ENCODE measurements at places on chromosomes 1 and 21.

DNA sequence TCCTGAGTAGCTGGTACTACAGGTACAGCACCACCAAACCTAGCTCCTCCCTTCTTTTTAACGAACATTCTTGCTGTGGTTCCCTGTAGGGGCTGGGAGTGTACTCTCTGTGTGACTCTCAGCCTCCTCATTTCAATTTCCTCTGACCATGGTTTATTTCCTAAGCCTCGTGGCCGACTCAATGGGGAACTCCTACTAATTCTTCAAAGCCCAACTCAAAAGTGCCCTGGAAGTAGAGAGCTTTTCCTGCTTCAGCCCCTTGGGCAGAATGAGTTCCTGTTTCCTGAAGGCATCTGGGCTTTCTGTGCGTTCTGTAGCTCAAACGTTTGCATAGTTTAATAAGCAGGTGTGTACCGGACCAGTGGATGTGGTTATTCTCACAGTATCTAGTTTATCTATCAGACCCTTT lies 70.9 kb upstream of the ACOT11 start:
- H3K36me3 ChIP-seq = no peaks in the 10 kb centered on the region
- H3K4me1 ChIP-seq = peaks cover 20% of the 10 kb centered on the region
- H3K27ac ChIP-seq = no peak overlapping the region
- H3K27me3 ChIP-seq = no peaks in the 10 kb centered on the region

DNA sequence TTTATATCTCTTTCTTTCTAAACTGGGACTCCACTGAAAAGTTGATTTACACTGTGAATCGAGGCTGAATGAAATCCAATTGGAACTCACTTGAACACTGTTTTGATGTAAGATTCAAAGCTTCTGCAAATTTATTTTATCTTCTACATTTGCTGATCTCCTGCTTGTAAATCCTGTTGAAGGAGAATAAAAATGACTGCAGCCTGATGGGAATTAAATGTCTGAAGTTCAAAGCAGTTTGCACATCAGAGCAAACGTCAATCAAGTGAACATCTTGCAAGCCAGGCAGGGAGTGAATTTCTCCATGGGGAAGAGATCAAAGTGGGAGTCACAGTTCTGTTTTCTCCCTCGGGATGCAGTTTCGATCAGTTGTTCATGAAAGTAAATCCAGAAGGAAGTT lies 127.2 kb downstream of the CACHD1 start:
- H3K36me3 ChIP-seq = no peaks in the 10 kb centered on the region
- no peak overlapping the region for H3K27ac ChIP-seq
- H3K27me3 ChIP-seq = no peaks in the 10 kb centered on the region
- peaks cover 1% of the 10 kb centered on the region for H3K4me1 ChIP-seq
- DNase-seq = no peak

- no peak overlapping the region for H3K27ac ChIP-seq
- H3K4me1 ChIP-seq = no peaks in the 10 kb centered on the region
- H3K27me3 ChIP-seq = no peaks in the 10 kb centered on the region
- no peak for DNase-seq
Observed at GRCh38 chr1:245500546-245500945, 345.8 kb downstream of the KIF26B start.

DNA sequence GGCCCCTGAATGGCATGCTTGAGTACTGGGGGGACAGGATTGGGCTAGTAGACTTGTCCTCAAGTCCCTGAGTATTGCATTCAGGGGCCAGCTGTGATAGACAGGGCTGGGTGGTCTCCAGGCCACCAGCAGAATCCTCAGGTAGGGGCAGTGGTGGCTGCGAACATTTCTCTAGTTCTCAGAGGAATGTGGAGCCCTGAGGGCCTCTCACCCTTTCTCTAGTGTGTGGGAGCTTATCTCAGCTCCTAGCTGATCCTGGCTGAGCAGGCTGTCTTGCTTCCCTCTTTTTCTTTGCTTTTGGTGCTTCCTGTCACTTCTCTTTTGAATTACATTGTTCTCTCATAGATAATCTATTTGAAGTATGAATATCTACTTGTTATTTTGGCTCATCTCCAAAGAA lies 30.0 kb upstream of the PM20D1 start:
- no peaks in the 10 kb centered on the region for H3K27me3 ChIP-seq
- H3K4me1 ChIP-seq = no peaks in the 10 kb centered on the region
- DNase-seq = no peak
- H3K36me3 ChIP-seq = no peaks in the 10 kb centered on the region
- H3K27ac ChIP-seq = no peak overlapping the region

DNA sequence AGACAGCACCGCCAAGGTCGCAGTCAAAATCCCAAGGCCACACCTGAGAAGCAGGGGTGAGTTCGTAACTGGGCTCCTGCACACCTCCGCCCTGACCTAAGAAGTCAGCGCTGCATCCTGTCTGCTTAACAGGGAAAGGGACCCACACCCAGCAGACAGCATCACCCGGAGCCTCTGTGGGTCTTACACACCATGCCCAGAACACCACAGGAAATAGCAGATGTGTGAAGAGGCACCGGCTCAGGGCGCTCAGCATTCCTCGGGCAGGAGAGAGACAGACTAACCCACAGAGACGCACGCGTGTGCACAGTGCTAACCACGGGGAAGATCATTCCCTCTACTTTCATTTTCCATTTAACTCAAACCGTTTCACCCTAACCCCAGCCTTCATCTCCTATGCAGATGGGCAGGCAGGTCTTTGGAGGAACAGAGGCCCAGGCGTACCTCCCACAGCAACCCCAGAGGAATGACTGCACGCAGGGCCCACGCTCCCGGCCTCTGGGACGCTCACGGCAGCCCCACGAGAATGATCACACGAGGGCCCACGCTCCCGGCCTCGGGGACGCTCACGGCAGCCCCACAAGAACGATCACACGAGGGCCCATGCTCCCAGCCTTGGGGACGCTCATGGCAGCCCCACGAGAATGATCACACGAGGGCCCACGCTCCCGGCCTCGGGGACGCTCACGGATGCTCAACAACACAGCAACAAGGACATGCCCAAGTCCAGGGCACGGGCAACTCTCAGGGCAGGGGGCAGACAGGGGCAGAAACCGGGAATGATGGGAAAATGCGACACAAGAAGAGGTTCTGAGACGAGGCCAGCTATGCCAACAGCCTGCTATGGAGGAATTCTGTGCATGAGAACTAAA lies 20.9 kb downstream of the POFUT2 start:
- H3K27me3 ChIP-seq = no peaks in the 10 kb centered on the region
- no peak overlapping the region for H3K4me3 ChIP-seq
- no peak for DNase-seq
- H3K36me3 ChIP-seq = peaks cover 50% of the 10 kb centered on the region
- no peak overlapping the region for H3K27ac ChIP-seq

GRCh38 chr1:87986130-87986866 lies 657.6 kb downstream of the LMO4 start:
- no peaks in the 10 kb centered on the region for H3K4me1 ChIP-seq
- H3K4me3 ChIP-seq = no peak overlapping the region
- no peak for DNase-seq
- H3K27ac ChIP-seq = no peak overlapping the region
- H3K36me3 ChIP-seq = no peaks in the 10 kb centered on the region

GRCh38 chr1:237779356-237779755 lies 111.4 kb downstream of the ZP4 start:
- no peak overlapping the region for H3K4me3 ChIP-seq
- H3K27me3 ChIP-seq = no peaks in the 10 kb centered on the region
- H3K27ac ChIP-seq = no peak overlapping the region
- no peak for DNase-seq

DNA sequence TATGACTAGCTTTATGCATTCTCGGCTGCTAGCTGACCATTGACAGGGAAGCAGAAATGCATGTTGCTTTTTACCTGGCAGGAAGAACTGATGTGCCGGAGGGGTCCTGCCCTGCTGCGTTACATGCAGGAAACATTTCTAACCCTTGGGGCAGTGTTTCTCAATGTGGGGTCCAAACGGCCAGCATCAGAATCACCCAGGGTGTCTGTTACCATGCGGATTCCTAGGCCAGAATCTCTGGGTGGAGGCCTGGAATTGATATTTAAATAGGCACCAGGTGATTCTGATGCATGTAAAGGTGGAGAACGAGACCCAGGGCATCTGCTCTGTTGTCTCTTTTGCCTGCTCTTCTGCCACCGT lies 182.7 kb downstream of the PCP4 start:
- H3K27me3 ChIP-seq = peaks cover 2% of the 10 kb centered on the region
- DNase-seq = peak; percentile 9
- no peak overlapping the region for H3K4me3 ChIP-seq
- H3K36me3 ChIP-seq = no peaks in the 10 kb centered on the region

GRCh38 chr1:209655411-209656231 lies 3.4 kb upstream of the LAMB3 start:
- no peaks in the 10 kb centered on the region for H3K27me3 ChIP-seq
- H3K36me3 ChIP-seq = no peaks in the 10 kb centered on the region
- no peak overlapping the region for H3K27ac ChIP-seq
- DNase-seq = no peak
- 0 out of 2 replicates have a peak, but pooled peaks cover 2% of the 10 kb centered on the region for H3K4me1 ChIP-seq

- no peaks in the 10 kb centered on the region for H3K4me1 ChIP-seq
- no peak overlapping the region for H3K27ac ChIP-seq
- DNase-seq = no peak
- no peaks in the 10 kb centered on the region for H3K27me3 ChIP-seq
Observed at GRCh38 chr1:55699228-55699627, 484.1 kb upstream of the USP24 start.

GRCh38 chr1:206693592-206693991 lies 8.9 kb downstream of the MAPKAPK2 start:
- DNase-seq = no peak
- H3K27ac ChIP-seq = no peak overlapping the region
- no peaks in the 10 kb centered on the region for H3K27me3 ChIP-seq
- peaks cover 9% of the 10 kb centered on the region for H3K4me1 ChIP-seq
- no peak overlapping the region for H3K4me3 ChIP-seq
- H3K36me3 ChIP-seq = no peaks in the 10 kb centered on the region

GRCh38 chr1:174243451-174244000 lies 84.2 kb downstream of the RABGAP1L start:
- H3K4me3 ChIP-seq = no peak overlapping the region
- no peak for DNase-seq
- H3K36me3 ChIP-seq = no peaks in the 10 kb centered on the region
- H3K27me3 ChIP-seq = no peaks in the 10 kb centered on the region
- H3K4me1 ChIP-seq = no peaks in the 10 kb centered on the region

DNA sequence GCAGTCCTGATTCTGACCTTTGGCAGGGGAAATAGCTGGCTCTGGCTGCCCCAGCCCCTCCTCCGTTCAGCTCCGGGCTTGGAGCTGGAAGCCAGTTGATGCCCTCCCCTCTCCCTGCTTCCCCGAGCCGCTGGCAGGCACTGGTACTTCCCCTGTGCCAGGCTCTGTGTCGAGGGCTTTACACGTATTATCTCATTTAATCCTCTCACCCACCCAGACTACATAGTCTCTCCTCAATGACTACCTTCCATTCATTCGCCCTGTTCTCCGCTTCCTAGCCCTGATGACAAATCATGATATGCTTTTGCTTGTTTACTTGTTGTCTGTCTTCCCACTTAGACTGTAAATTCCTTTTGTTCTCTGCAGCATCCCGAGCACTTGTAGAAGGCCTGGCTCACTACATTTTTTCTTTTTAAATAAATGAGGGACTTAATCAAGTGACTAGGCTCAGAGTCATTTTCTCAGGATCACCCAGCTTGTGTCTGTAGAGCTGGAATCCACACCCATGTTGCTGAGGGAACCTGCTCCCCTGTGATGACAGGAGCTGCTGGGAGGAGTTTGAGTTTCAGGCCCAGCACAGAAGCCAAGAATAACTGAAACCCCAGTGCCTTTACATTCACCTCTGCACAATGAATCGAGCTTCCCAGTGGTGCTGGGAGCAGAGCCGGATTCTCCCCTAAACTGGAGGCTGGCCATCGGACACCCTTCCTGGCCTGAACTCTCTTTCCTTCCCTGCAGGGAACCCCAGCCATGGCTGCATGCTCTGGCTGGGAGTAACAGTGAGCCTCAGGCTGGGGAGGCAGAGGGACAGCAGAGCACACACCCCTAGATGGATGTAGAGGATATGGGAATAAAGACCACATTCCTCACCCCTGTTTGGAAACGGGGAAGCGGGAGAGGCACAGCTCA lies 58.3 kb downstream of the UBIAD1 start:
- no peaks in the 10 kb centered on the region for H3K27me3 ChIP-seq
- no peaks in the 10 kb centered on the region for H3K36me3 ChIP-seq
- H3K4me1 ChIP-seq = no peaks in the 10 kb centered on the region
- no peak for DNase-seq

GRCh38 chr1:222970040-222970439 lies 155.2 kb downstream of the DISP1 start:
- H3K36me3 ChIP-seq = no peaks in the 10 kb centered on the region
- H3K4me3 ChIP-seq = no peak overlapping the region
- no peak overlapping the region for H3K27ac ChIP-seq
- no peaks in the 10 kb centered on the region for H3K4me1 ChIP-seq

DNA sequence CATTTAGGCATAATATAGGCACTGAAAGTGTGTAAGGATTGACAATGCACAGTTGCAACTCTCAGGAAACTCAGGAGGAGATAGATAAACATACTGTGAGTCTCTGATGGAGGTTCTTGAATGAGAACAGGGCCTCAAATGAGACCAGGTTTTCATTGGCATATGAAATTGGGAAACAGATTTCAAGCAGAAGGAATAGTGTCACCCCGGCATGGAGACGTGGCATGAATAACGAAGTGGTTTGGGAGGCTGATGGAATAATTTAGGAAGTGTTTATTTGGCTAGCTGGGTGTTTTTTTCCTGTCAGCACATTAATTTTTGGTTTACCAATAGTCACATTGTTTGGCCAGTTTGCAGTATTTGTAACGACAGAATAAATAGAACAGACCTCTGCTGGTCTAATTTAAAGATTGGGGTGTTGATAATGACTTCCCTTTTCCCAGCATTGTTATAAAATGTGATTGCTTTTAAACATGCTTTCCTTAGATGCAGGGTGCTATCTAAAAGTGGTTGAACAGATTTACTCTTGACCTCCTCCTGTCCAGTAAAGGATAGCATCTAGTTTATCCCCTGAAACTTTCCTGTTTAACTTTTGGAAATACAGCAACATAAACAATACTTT lies 132.0 kb downstream of the C1orf21 start:
- H3K27ac ChIP-seq = no peak overlapping the region
- no peak overlapping the region for H3K4me3 ChIP-seq
- no peaks in the 10 kb centered on the region for H3K4me1 ChIP-seq

GRCh38 chr1:236064674-236065508 lies at the start of gene NID1:
NID1 (minus strand) TSS chr1:236065090; CDS start chr1:236065079, 11 bp downstream.
- peak; percentile 50 for DNase-seq
- peaks cover 8% of the 10 kb centered on the region for H3K27me3 ChIP-seq
- no peaks in the 10 kb centered on the region for H3K4me1 ChIP-seq
- no peaks in the 10 kb centered on the region for H3K36me3 ChIP-seq

DNA sequence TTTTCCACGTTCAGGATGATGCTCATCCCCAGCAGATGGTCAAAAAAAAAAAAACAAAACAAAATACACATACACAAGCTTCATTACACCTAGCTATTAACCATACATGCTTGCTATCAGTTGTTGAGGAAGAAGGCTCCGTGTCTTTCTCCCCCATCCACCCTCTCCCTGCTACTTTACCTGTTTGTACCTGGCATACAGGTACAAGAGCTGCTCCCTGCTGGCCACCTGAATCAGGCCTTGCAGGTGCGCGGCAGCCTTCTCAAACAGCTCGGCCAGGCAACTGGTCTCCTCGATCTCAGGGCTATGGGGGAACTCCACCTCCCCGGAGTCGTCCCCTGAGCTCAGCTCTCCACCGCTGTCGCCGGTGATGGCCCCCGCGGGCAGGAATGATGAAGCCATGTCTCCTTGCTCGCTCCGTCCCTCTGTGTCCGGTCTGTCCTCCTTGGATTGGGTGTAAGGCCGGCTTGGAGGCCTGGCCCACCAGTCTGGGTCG lies 464 bp downstream of the ACBD6 start:
- H3K36me3 ChIP-seq = no peaks in the 10 kb centered on the region
- H3K4me1 ChIP-seq = 0 out of 2 replicates have a peak, but pooled peaks cover 2% of the 10 kb centered on the region
- no peaks in the 10 kb centered on the region for H3K27me3 ChIP-seq

Data from iPS DF 6.9 (cell line).